ENCODE measurements at places on chromosomes 4 and X.

- no peak for DNase-seq
Measured at GRCh38 chrX:23511793-23512192, 155.5 kb upstream of the PRDX4 start.

- DNase-seq = no peak
Measured at GRCh38 chr4:25844961-25845712, 17.7 kb downstream of the SEL1L3 start.

GRCh38 chr4:128707864-128708263, 101.6 kb upstream of the JADE1 start:
- no peak for DNase-seq

DNA sequence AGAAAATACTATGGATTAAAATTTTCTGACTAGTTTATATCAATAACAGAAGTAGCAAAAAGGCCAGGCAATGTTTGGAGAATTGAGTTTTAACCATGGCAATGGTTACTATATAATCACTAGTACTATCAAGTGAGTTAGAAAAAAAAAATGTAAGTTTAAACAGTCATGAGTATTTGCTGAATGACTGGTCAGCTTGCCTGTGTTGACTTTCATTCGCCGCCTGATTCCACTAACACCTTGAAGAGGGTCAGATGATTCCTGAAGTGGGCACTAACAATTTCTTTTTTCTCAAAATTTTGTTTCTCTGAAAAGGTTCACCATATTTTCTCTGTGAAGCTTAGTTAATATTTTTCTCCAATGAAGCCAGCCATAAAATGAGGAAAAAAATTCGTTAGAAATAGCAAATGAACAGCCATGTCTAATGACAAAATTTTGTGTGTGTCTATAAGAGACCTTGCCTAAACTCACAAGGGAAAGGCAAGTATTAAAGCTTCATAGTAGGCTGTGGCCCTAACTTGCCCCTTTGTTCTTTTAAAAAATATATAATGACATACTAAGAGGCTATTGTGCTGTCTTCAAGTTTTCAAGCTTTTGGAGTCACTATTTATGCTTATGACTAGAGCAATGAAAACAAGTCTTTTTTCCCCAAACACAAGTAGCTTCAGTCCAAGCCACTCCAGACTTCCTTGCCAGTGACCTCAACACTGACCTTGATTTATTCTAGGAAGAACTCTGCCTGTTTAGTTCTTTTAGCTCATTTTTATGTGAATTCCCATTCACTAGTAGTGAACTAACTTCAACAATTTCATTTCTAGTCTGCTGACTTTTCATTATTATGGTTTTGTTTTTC, 18.4 kb upstream of the FHDC1 start:
- DNase-seq = no peak

- DNase-seq = no peak
Measured at GRCh38 chr4:153432965-153433753, 33.0 kb upstream of the TMEM131L start.

DNA sequence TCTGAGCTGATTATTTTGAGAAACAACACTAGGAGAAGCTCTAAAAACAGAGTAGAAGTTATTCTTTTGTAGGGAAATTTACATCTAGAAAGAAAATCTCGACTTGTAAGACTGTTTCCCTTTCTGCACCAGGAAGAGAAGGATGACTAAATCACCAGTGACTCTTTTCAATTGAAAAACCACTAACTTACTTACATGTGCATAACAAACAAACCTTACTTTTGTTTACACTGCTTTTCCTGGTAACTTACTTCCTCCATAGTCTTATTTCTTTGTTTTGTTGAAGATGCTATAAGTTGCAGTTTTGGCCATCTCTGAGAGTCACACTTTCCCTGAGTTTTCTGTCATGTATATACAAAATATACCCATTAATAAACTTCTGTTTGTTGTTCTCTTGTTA, 293.6 kb upstream of the FAT4 start:
- no peak for DNase-seq

- no peak for DNase-seq
Measured at GRCh38 chr4:24666316-24666715, 82.0 kb upstream of the DHX15 start.

DNA sequence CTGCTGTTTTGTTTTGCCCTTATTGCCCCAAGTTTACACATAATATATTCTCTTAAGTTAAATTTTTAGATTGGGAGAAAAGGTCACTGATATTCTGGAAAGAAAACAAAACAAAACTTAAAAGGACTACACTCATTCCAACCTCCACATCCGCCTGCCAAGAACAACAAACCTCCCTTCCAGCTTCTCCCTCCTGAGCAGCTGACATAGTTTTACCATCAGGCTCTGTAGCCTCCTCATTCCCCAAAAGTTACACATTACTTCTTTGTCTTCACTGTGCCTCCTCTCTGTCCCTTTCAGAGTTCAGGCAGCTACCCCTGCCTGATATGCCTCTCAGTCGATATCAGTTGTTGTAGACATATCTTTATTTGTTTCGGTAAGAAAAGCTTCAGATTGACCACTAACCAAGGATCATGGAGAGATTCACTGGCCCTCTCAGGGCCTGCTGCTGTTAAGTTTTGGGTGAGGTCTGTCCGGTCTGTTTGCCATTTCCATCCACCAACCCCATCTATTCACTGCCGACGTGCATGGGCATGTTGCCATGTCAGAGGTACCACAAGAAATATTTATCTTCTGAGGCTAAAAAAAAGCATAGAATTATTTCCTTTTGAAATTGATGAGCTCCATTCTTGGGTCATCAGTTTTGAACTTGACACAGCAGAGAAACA, 164.1 kb downstream of the GASK1B start:
- no peak for DNase-seq

DNA sequence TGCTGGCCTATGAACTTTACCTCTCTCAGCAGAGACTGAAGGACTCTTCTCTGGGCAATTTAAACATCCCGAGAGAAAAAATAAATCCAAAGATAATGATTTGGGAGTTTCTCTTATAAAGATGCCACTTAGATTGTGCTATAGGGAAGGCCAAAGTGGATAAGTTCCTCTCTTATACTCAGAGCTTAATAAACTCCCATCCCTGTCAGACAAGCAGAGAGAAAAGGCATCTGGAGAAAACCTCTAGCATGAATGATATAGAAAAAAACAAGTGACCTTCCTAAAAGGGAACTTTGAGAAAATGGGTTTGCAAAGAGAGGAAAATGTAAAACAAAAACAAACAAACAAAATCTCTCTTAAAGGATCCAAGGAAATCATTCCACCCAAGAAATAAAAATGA, 199.4 kb downstream of the PALLD start:
- no peak for DNase-seq

- DNase-seq = peak; percentile 74
Measured at GRCh38 chr4:150579551-150580234, 2.3 kb upstream of the MAB21L2 start.

DNA sequence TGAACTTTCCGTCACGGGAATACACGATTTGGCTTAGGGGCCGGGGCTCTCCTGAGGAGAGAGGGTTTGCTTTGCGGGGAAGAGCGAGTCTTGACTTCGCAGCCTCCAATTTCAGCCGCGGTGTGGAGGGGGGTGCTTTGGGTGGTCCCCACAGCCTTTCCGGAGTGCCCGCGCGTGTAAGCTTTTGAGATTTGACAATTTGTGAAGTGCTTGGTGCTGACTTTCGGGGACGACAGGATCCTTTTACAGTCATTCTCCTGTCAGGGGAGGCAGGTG, 355 bp downstream of the SCML1 start:
- no peak for DNase-seq

DNA sequence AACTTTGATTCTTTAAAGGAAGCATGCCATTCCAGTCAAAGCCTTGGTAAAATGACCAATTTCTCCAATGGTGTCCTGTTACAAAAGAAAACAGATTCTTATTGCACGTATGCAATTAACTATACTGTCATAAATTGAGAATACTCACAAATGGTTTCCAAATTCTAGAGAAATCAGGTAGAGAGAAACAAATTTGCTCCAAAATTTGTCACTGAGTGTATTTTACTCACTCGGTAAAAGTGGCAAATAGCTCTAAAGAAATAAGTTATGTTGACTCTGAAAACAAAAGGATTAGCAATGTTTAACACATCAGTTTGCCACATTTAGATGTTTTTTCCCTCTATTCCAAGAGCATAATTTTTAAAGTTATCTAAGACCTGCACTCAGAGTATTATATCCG, 133.1 kb downstream of the DMD start:
- DNase-seq = no peak

DNA sequence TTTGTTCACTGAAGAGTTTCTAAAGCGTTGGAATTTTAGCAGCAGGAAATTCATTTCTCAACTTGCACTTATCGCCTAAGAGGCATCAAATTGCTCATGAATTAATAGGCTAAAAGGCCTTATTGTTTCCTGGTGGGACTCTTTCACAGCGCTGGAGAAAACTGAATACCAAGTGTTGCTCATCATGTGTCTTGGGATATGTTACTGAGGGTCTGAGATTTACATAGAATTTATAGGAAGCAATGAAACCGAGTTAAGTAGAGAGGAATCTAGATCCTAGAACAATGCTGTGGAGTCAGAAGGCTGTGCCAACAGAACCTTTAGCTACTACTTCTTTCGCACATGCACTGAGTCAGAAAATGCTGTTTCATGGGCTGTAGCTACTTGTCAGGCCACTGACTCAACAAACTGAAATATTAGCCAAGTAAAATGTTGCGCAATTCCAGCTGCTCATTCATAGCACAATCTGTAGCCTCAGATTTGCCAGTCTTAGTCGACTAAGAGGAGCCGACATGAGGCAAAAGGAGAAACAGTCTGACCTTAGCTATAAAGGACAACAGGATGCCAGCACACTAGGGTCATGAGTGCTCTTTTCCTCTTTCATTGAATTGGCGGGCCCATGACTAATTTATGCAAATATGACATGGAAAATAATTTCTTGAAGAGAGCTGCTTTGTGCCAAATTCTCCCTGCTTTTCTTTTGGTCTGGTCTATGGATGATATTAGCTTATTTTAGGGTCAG, 35.9 kb upstream of the CXCL8 start:
- DNase-seq = no peak

DNA sequence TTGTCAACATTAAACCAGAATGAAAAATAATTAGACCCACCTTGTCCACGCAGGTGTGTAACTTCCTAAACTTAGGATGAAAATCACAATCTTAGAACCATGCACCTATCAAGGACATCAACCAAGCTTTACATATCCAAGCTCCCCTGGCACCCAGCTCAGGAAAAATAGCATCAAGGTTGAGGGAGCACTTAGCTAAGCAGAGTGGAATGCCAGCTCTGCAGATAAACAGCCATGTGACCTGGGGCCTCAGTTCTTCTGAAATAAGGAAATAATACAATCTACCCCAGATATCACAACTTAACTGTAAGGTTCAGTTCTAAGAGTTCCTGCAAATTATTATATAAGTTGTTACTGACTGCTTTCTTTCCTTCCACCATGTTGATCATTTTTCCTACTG, 64.7 kb downstream of the DHX15 start:
- DNase-seq = no peak

GRCh38 chrX:45445745-45446412, 245.2 kb upstream of the DIPK2B start:
- no peak for DNase-seq

- no peak for DNase-seq
Measured at GRCh38 chr4:165351359-165352130, 24.1 kb downstream of the MSMO1 start.

DNA sequence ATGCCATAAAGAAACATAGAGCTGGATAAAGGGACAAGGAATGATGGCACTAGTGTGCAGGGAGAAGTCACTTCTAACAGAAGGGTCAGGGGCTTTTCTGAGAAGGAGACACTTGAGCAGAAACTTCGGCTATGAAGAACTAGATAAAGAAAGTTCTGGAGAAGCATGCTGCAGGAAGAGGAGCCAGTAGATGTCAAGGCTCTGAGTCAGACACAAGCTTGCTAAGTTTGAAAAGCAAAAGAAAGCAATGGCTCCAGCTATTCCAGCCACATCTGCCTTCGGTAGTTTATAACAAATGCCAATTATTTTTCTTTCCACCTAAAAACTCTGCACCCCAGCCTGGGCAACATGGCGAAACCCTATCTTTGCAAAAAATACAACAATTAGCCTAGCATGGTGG, 7.5 kb downstream of the NUDT6 start:
- DNase-seq = no peak

GRCh38 chr4:3471098-3471760, 8.1 kb downstream of the DOK7 start:
- DNase-seq = no peak

DNA sequence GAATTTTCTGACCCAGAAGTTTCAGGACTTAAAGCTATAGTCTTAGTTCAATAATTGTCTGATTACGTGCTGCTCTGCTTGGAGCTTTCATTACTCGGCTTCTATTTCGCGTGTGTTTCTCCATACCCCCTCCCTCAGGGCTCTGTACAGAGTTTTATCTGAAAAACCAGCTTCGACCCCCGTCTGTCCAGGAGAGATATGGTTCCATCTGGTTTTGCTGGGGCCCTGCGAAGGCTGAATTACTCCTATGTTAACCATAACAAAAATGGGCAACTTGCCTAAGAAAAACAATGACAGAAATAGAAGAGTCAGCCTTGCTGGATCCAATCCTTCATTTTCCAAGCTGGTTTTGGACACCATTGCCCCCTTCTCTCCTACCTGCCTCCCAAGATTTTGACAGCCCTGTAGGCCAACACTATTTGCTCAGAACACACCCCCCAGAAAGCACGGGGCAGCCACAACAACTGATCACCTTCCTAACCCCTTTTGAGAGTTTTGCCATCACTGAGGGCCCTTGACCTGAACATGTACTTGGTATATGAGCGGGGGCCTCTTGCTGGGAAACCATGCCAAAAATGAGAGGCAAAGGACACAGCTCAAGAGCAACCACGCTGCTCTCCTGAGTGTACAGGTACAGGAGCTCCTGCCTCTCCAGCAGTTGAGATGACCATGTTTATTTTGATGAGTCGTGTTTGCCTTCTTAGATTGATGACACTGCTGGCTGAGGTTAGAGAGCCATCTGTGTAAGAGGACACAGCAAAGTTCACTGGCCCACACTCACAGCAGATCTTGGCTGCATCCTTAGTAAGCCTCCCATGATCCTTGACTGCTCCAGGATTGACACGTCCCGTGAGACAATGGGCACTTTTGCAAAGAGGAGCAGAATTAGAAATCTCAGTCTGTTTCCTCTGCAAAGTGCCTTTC, 36.2 kb upstream of the ATP6AP2 start:
- no peak for DNase-seq

DNA sequence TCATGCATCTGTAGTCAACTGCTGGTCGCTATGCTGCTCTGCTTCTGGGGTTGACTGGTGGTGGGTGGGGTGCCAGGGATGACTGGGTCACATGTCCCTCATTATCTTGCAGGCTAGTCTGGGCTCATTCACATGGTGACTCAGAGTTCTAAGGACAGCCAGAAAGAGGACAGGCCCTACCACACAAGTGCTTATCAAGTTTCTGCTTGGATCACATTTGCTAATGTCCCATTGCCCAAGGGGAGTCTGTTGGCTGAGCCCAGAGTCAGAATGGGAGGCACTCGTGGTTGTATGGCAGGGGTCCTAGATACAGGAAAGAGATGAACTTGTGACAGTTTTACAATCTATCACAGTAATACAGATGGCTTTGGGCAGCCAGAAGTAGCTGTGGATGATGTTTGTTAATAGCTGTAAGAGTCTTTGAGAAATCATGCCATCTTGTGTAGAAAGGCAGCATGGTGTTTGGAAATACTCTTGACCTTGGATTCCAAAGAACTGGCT, 221.3 kb downstream of the GPAT3 start:
- no peak for DNase-seq

Data from ecto neural progenitor cell (in vitro differentiated cells).